Right renal cortex interstitium (tissue), 3 donors: ENCODE measurements at places on chromosomes 7 and 10. TPM values are rescaled to one million over a fixed set of nuclear protein-coding genes. Genes with fewer than 3 reads are reported as not detected.

DNA sequence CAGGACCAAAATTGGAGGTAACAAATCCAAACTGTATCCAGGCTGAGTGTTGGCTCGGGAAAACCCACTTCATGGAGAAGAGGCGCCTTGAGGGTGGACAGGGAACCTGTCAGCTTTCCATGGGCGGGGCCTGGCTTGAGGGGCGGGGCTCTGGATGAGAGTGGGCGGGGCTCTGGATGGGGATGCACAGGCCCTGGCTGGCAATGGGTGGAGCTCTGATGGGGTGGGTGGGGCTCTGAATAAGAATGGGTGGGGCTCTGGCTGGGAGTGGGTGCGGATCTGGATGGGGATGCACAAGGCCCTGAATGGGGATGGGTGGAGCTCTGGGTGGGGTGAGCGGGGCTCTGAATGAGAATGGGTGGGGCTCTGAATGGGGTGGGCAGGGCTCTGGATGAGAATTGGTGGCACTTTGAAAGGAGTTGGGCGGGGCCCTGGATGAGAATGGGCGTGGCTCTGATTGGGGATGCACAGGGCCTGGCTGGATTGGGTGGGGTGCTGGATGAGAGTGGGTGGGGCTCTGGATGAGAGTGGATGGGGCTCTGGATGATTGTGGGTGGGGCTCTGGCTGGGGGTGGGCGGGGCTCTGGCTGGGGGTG lies 96.6 kb upstream of the NPTX2 start:
- DNase-seq: no peak

GRCh38 chr7:70005891-70006260 lies 407.6 kb downstream of the AUTS2 start:
- no peak for DNase-seq

DNA sequence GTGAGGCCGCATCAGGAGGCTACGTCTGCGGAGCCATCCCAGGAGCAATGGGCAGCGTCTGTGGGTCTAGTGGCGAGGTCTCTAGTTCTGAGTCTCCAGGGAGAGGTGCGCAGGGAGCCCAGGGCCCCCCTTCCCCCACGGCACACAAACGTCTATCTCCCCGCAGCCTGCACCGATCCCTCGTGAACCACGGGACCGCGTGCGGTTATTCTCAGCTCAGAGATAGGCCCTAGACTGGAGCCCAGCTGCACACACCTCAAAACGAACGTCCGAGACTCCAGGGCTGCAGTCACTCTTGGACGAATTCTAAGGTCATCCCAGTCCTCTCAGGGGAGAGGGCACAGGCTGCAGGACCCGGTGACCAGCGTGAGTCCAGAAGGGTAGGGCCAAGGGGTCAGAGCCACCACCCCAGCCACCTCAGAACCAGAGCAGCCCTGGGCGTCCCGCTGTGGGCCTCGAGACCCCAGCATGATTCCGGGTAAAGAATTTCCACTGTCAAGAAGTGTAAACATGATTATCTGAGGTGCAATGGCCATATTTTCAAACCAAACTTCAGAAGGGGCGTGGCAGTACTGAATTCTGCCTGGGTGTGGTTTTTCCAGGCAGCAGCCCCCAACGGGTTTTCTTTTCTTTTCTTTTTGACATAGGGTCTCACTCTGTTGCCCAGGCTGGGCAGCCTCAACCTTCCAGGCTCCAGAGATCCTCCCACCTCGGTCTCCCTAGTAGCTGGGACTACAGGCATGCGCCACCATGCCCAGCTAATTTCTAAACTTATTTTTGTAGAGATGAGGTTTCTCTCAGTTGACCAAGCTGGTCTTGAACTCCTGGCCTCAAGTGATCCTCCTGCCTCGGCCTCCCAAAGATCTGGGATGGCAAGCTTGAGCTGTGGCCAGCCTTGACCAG lies 57.5 kb downstream of the PWWP2B start:
- no peak for DNase-seq

GRCh38 chr10:25744574-25744973 lies 189.5 kb upstream of the MYO3A start:
- DNase-seq: no peak

GRCh38 chr10:129971381-129972144 lies 7.5 kb upstream of the EBF3 start:
- DNase-seq: no peak

- DNase-seq: no peak
Observed at GRCh38 chr10:35707642-35708425, 65.7 kb upstream of the FZD8 start.

GRCh38 chr10:104910712-104911111 lies 269.6 kb downstream of the SORCS3 start:
- no peak for DNase-seq

Gene HSPA12A
- polyA plus RNA-seq: 36.3 TPM

Gene PDIA4
- polyA plus RNA-seq: 164 TPM

Gene GJD4
- polyA plus RNA-seq: 0.08 TPM

Gene ACSL5
- polyA plus RNA-seq: 5.1 TPM
